SK-N-SH (cell line): ENCODE measurements at places on chromosomes 6 and 20. TPM values are rescaled to one million over a fixed set of nuclear protein-coding genes. Genes with fewer than 3 reads are reported as not detected.

ZNF341 gene
- 2.8 and 3.2 TPM in 2 replicates for polyA plus RNA-seq

SLC26A8 gene
- polyA plus RNA-seq: not detected in 2 replicates

DNA sequence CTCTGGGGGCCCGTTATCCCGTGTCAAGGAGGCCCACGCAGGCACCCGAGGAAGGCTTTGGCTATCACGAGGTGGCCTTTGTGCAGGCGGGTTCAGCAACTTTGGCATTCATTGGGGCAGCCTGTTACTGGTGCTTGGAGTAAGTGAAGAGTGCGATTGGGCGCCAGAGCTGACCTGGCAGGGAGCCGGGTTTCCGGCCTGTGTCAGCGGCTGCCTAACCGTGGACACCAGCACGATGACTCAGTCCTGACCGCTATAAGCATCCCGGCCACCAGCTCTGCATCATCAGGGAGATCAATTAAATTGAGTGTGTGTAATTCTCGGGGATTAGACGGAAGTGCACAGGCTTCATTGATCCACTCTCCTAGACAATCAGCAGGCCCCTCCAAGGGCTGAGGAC, 45.9 kb downstream of the CDH4 start:
- DNase-seq: no peak

- DNase-seq: no peak
Observed at GRCh38 chr6:141486942-141487341, 645.8 kb upstream of the GJE1 start.

GRCh38 chr6:128979071-128979470, 96.1 kb downstream of the LAMA2 start:
- DNase-seq: no peak
